IPS DF 6.9 (cell line): ENCODE measurements at places on chromosomes 12 and 14.

GRCh38 chr14:74754157-74754556 is 9.0 kb upstream of the YLPM1 start:
- DNase-seq: no peak

DNA sequence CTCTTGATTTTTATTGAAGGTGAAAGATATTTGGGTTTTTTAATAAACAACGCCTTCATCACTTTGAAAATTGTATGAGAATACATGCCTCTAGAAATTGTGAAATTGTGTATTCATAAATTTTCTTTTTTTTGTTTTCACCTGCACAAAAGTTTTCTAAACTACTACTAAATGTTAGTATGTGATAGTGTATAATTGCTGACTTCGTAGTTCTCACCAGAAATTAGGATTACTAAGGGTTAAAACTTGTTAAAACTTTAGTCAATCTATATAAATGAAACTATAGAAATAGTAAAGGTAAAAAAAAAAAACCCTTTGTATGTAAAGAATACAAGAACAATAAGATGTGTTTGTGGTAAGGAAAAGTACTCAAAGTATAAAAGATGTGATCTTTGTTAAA is 496.5 kb upstream of the ATP2B1 start:
- no peak for DNase-seq

- no peak for DNase-seq
Observed at GRCh38 chr14:51610771-51611170, 40.9 kb upstream of the FRMD6 start.

- DNase-seq: no peak
Observed at GRCh38 chr12:10497602-10498001, 8.1 kb upstream of the EIF2S3B start.

DNA sequence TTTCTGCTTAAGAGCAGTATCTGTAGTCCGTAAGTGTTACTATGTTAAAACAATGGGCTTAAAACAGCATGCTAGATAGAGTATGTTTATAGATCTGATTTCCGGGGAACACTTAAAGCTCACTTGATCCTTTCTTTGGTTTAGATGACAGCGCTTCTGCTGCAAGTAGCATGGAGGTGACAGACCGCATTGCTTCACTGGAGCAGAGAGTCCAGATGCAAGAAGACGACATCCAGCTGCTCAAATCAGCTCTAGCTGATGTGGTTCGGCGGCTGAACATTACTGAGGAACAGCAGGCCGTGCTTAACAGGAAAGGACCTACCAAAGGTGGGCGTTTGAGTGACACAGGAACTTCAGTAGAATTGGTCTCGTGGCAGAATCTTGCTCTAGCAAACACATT is 57.5 kb downstream of the EML1 start:
- DNase-seq: no peak

DNA sequence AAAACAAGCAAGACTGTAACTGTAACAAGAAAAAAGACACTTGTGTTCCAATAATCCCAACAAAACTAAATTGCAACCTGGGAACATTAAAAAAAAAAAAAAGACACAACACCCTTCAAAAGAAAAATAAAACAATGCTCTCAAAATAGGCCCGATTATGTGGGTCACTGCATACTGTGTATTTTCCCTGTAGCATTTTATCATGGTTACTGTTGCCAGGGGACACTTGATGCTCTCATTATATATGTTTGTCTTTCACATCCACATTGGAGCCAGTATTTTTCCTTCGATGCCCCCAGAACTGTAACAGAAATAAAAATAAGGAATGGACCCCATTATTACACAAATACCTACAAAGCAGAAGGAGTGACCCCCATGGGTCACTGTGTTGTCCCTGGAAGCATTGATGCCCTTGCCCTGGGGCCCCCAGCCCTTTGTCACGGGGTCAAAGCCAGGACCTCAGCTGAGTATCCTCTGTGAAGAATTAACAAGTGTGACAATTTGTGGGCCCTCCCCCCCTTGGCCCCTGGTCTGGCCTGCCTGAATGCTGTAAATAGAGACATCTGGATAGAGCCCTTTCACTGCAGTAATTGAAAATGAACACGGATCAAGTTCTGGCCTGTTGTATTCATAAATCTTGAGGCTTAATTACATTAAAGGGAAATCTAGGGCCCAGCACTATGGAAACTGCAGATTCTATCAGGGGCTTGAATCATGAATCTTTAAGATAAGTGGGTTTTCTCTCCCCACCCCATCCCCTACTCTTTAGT is 72.8 kb downstream of the C12orf42 start:
- DNase-seq: no peak

GRCh38 chr14:95519699-95520098 is 3.2 kb upstream of the SYNE3 start:
- no peak for DNase-seq

GRCh38 chr12:20368651-20369304 is 441 bp downstream of the PDE3A start:
- DNase-seq: no peak

DNA sequence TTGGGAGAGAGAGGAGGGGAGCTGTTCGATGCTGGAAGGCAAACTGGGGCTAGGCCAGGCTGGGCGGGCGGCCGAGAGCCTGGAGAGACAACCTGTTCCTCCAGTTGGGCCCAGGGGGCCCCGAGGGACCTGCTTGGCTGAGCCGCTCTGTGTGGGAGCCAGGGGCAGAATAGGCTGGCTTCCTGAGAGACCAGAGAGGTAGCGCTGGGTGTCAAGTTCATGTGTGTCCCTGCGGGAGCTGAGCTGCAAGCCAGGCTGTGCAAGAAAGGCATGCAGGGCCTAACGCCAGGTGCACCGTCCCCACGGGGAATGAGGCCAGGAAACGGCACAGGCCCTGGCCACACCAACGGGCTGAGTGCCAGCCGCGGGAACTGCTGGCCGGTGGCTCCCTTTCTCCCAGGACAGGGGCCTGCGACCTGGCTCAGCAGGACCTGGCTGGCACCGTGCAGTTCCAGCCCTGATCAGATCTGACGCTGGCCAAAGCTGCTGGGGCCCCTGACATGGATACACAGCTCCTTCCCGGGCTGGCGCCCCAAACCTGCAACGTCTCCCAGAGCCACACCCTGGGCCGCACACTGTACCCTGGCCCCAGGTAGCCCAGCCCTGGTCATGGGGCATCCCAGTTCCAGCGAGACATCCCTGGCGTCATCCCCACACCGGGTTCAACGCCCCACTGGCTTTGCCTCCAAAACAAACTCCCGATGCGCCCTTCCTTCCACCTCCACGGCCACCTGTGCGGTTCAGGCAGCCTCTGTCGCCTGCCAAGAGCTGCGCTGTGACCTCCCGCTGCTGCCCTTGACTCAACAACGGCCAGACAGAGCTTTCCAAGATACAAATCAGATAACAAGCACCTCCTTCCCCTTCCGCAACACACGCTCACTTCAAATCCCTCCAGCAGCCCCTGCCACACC is 65.0 kb downstream of the RFLNA start:
- DNase-seq: no peak

GRCh38 chr14:68327231-68327630 is 465.6 kb downstream of the ZFP36L1 start:
- no peak for DNase-seq

GRCh38 chr14:68876976-68877375 is 84.1 kb upstream of the ZFP36L1 start:
- no peak for DNase-seq

DNA sequence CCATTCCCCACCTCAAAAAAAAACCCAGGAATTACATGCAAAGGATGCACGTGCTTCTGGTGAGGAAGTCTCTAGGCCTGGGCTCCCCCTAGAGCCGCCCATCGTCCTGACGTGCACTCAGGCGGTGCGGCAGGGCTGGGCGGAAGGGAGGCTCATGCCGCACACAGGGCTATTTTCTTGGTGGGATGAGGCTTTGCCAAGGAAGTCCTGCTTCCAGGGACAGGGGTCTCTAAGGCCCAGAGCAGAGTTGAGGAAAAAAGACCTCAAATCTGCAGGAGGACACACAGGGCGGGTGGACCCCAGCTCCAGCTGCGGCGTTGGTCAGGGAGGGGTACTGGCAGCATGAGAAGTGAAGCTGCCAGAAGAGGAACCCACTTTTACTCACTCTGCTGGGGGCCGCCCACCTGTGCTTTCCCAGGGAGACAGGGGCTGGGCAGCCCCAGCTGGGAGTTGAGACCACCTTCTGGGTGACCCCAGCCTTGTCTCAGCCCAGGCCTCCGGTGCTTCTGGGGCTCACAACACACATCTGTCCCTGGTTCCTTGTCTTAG is 4.2 kb downstream of the RHOF start:
- no peak for DNase-seq

- DNase-seq: no peak
Observed at GRCh38 chr14:30657606-30658163, 35.6 kb downstream of the SCFD1 start.

DNA sequence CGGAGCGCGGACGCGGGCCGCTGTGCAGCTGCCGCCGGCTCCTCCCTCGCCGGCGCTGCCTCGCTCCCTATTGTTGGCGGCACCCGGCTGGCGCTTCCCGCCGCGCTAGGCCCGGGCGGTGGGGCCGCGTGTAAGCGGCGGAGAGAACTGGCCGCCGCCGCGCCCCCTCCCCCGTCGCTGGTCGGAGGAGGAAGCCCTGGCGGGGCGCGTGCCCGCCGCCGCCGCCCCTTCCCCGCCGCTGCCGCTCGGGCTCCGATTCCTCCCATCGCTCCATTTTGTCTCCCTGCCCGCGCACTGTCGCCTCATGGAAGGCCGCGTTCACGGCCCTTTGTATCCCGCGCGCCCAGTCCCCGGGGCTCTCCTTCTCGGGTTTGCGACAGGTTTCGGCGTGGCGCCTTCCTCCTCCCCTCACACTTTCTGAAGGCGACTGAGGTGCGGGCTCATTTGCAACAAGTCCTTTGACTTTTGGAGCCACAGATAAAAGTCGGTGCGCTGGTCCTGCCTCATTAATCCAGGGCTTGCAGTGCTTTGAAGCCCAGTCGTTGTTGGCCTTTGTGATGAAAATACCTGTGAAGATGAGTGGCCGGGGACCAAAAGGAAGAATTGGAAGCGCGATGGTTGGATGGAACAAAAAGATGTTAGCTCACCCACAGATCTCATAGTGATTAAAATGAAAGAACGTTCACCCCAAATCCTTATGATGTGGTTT is 707 bp downstream of the CPSF6 start:
- DNase-seq: no peak

DNA sequence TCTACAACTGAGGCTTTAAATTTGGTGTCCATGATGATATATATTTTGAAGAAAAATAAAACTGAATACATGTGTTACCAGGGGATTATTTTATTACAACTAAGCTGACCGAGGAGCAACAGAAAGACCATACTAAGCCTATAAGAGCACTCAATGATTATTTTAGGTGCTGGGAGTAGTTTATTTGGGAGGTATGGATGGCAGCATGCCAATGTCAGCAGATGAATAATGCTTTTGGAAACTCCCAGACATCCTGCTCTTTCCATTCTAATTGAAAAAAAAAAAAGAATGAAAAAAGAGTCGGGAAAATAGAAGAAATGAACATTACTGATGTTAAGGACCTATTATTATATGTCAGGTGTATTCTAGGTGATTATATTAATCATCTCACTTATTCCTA is 441.2 kb downstream of the BTG1 start:
- DNase-seq: no peak

- no peak for DNase-seq
Observed at GRCh38 chr12:112820796-112821195, 29.2 kb downstream of the RPH3A start.

GRCh38 chr12:15636060-15636890 is 152.9 kb downstream of the EPS8 start:
- DNase-seq: no peak

DNA sequence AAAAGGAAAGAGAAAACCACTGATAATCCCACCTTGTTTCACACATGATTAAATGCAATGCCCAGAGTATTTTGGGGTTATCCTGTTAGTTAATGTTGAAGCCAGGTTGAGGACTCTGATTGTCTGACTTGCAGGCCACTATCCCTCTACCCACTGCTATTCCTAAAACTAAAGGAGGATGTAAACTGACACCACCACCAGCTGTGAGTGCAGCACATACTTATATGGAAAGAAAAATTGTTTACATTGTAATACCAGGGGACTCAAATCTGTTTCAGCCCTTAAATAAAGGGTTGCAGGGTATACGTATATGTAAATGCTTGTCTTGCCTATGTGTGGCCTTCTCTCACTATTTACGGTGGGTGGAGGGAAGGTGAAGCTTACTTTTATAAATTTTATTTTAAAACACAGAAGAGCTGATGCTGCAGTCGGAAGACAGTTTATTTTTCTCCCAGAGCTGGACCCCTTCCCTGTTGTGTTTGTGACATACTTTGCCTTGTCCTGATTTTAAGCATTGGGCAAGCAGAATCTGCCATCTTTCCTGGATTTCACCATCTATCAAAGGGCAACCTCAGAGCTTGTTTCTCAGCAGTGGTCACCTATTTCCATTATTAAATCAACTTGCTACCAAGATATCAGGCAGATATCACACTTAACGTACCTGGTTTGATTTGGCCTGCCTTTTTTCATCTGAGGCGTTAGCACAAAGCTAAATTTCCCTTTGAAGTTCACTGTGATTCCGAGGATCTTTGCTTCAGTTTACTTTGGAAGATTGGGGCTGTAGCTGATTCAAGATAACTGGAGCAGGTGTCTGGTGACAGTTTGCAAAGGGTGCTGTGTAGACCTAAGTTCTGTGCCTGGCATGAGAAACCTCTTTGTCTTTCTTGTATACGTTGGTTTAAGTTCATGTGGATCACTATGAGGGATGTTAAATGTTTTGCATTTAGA is 25.2 kb downstream of the DAAM1 start:
- no peak for DNase-seq

GRCh38 chr12:11509326-11509725 is 114.0 kb upstream of the PRB2 start:
- DNase-seq: no peak

DNA sequence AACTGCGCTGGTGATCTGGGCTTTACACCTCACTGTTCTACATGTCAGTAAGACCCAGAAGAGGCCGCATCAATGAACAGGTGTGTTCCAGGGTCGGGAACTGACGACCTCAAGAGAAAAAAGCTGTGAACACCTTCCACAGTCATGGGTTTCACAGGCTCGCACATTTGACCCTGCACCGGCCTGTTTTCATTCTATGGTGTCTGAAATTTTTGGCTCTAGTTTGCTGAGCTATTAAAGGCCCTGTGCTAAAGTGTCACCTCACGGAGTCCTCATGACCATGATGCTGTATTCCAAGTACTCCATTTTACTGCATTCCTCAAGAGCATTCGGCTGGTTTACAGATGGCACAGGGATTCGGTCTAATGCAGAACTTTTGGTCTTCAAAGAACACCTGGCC is 78.9 kb downstream of the KDM2B start:
- DNase-seq: no peak
